ENCODE measurements at places on chromosomes 6 and 20.
A peak's percentile ranks its signal among the peaks of the same experiment; 100 is the strongest.

GRCh38 chr6:132067286-132067685 is 116.1 kb upstream of the CCN2 start:
- no peak for DNase-seq

DNA sequence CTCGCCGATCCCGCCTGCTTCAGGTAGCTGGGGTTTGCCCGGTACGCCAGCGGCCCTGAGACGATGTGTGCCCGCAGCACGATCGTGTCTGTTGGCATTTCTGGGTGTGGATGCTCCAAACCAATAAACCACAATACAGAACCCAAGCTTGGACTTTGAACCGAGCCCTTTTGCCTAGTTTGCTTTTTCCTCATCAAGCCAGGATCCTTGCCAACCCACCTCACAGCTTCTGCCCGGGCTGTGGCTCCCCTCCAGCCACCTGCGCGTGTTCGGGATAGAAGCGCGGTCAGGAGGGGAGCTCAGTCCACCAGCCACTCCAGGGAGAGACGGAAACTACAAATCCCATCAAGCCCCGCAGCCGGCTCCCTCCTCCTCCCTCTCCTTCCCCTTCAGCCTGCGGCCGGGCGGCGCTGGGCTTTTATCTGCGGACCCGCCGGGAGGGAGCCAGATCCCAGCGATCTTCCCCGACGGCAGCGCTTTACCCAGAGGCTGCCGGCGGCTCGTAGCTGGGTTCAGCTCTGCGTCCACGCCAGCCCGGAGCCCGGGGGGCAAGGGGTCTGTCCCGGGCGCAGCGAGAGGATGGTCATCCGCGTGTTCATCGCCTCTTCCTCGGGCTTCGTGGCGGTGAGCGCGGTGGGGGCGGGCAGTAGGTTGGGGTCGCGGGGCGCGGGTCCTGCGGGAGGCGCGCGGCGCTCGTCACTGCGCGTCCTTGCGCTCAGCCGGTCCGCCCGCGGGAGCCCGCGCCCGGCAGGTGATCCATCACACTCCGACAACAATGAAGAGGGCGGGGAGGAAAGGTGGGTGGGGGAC is at the start of gene SH3BGRL2:
Gene SH3BGRL2 (plus strand): TSS at position 447 of the 810 bp plus-strand sequence. CDS start 133 bp downstream, at position 580.
- peak; percentile 85 for DNase-seq

- peak; percentile 48 for DNase-seq
Observed at GRCh38 chr20:49976542-49976941, 6.2 kb upstream of the SNAI1 start.

DNA sequence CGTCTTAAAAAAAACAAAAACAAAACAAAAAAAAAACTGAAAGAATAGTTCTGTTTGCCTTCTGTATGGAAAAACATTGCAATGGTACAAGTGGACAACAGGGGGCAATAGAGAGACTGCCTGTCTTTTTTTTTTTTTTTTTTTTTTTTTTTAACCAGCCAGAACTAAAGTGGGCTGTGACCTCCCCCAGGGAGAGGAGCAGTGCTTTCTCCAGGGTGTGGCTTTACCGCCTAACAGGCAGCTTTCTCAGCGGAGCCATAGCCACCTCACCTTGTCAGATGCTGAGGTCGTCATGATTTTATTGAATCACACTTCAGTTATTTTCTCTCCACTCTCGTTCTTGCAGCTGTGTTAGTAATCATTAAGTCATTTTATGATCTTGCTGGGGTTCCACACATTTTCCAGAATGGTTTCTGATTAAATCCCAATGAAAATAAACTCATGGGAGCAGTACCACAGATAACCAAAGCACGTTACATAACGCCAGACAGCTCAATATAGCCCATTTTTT is 78.4 kb downstream of the GMPR start:
- peak; percentile 83 for DNase-seq

- no peak for DNase-seq
Observed at GRCh38 chr20:50152394-50153152, 950 bp downstream of the PEDS1 start.

GRCh38 chr6:96624957-96625356 is 62.0 kb downstream of the FHL5 start:
- no peak for DNase-seq

DNA sequence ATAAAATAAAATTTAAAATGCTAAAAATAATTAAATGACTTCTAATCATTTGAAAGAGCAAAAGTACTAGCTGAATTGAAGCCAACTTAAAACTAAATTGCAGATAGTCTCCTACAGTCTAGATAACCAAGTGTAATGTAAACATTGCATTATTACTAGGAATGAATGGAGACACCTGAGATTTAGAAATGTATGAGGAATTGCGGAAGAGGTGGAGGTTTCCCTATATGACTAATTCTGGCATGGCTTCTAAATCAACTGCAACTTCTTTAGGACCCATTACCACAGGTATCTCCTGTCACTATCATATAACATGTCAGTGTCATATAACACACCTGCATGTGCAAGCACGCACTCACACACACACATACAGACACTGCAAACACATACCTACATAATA is 13.2 kb upstream of the GPR6 start:
- DNase-seq, result no peak

DNA sequence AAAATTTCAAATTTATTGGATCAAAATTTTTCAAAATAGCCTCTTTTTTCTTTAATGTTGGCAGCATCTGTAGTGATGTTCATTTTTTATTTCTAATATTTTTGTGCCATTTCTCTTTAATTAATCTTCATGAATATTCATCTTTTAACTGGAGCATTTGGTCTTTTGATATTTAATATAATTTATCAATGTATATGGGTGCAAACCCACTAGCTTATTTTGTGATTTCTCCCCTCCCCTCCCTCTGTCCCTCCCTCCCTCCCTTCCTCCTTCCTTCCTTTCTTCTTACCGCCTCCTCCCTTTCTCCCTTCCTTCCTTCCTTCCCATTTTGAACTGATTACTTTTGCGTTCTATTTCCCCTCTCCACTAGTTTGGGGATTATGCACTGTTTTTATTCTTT is 49.2 kb downstream of the TGM2 start:
- DNase-seq, result no peak

- peak; percentile 37 for DNase-seq
Observed at GRCh38 chr20:40688129-40689099, 622 bp downstream of the MAFB start.

DNA sequence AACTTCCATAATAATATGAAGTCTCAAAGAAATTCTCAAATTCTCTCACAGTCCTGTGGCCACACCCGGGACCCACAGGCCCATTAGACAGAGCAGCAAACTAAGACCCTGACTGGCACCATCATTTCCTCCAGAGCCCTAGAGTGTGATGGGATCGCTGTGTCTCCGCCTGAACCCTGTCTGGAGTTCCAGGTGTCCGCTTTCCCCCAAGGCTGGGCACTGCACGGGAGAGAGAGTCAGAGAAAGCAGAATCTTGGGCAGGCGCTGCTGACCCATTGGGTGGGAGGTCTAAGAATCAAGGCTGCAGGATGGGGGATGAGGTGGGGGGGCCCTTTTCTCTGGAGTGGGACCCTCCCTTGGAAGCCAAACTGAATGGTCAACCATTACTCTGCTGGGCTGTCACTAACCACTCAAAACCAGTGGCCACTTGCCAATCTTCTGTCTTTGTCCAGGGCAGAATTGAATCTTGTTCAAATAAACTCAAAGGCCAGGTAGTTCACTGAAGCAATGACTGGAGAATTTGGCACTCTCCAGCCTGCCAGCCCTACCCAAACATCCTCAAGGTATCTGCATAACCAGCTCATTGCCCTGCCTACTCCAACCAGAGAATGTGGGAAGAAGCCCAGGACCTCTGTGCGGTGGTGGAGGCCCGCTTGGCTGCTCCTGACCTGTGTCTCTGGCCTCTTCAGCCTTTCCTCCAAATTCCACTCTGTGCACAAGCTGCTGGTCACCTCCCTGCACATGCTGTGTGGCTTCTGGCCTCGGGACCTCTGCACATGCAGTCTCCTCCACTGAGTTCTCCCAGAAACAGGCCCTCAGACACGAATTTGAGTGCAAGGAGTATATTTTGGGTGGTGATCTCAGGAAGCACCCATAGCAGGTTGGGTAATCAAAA is 141.1 kb downstream of the CEBPB start:
- DNase-seq, result no peak

GRCh38 chr20:53085720-53086119 is 113.6 kb downstream of the TSHZ2 start:
- no peak for DNase-seq

DNA sequence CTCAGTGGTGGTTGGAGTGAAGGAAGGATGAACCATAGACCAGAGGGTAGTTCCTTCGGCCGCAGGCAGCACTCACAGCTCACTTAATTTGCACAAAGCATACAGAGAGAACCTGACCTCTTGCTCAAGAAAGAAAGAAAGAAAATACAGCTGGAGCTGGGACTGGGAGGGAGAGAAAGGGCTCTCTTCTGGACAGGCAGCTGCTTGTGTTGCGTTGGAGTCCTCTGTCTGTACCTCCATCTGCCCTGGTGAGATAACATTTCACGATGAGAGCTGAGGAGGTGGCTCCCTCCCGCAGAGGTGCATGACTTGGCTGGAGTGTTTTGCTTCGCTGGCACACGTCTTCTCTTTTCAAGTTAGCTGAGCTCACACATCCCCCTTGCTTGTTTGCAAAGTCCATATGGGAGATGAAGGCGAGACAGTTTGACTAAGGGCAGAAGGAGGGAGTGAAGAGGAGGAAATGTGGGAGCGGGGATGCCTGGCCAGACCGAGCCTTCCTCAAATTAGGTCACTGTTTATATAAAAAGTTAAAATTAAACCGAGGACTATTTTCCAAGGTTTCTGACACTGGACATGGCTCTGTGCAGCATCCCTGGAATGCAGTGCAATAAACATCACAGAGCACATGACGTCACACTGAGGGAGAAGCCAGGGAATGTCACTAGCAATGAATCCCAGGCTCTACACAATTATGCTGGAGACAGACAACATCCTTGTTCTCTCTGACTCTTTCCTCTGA is 359.4 kb downstream of the CD83 start:
- peak; percentile 30 for DNase-seq

GRCh38 chr6:169513478-169514193 is 188.2 kb downstream of the WDR27 start:
- DNase-seq, result no peak

DNA sequence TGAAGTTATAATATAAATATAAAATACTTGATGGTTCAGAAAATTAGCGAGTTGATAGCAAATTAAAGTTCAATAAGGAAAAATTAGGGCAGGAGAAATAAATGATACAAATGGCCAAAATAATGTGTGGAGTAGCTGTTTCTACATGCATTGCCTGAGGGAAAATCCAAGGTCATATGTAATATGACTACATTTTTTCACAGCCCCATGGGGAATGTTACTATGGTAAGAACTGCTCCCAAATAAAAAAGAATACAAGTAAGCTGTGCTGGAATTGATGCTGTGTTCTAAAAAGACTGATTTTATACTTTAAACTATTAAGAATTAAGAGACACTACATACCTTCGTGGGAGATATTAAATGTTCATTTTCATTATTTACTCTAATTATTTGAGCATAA is 34.1 kb downstream of the MEI4 start:
- DNase-seq, result no peak

GRCh38 chr20:44034451-44034850 is 119.8 kb downstream of the TOX2 start:
- DNase-seq, result no peak

- peak; percentile 25 for DNase-seq
Observed at GRCh38 chr6:139996253-139996834, 621.9 kb upstream of the CITED2 start.

DNA sequence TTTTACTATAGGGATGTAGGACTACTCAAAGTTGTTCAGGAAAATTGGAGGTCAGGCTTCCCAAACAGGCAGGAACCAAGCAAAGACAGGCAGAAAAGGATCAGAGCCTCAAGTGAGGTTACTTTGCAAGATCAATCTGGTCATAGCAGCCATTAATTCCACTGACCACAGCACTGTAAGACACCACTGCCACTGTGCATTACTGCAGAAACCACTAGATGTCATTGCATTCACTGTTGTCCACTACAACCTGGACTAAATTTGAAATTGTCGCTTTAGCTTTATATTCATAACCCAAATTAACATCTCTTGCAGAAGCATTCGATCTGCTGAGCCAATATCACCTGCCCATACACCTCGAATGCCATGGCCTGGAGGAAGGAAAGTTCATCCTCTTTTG is 126.9 kb upstream of the UFL1 start:
- no peak for DNase-seq

- DNase-seq, result no peak
Observed at GRCh38 chr6:141874930-141875602, 257.7 kb upstream of the GJE1 start.

DNA sequence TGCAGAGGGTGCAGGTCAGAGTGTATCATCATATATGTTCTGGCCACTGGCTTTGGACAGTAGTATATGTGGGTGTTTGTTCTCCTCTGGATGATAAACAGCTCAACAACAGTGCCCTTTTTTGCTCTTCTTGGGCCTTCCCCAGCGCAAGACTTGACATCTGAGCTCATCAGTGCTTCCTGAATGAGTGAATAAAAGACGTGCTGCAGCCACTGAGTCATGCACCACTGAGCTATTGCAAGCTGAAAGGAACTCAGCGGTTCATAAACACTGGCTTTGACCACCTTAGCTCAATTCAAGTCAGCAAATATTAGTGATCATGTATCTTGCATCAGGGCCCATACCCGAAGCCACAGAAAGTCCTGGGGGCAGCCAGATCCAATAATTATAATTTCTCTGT is 105.3 kb upstream of the KCNG1 start:
- DNase-seq, result peak; percentile 82

- DNase-seq, result peak; percentile 76
Observed at GRCh38 chr20:2840967-2841531, 504 bp downstream of the VPS16 start.

- DNase-seq, result no peak
Observed at GRCh38 chr6:146883640-146884531, 285.1 kb downstream of the ADGB start.

All from Daoy (cell line).